CD4-positive, alpha-beta T cell treated with Interleukin-6 for 4 hours (primary cell): ENCODE measurements at places on chromosomes 4 and X.

GRCh38 chr4:67204441-67204840, 340.9 kb downstream of the CENPC start:
- DNase-seq = no peak

GRCh38 chrX:45434231-45434630, 233.6 kb upstream of the DIPK2B start:
- no peak for DNase-seq

- no peak for DNase-seq
These were observed 24.4 kb downstream of the SYAP1 start for GRCh38 chrX:16743604-16744325.

GRCh38 chr4:152009983-152010709, 249.3 kb upstream of the GATB start:
- no peak for DNase-seq

- DNase-seq = no peak
These were observed 55.9 kb upstream of the LEF1 start for GRCh38 chr4:108224611-108225053.

DNA sequence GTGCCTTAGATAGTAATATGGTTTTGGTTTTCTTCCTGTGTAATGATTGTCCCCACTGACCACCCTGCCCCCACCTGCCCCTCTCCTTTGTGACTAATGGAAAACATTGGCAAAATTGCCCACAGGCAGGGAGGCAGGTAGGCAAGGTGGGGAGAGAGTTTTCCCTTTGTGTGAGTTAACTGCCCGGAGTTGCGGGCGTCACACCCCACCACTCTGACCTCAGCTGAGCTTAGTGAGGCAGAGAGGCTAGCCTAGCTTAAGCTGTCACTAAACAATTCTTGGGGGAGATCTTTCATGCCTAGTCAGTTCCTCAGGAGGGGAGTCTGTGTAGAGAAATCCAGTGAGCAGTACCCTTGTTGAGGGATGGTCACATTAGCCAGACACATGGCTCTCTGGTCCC, 245.3 kb downstream of the BCOR start:
- DNase-seq = no peak

GRCh38 chr4:14787894-14788293, 214.4 kb upstream of the CPEB2 start:
- DNase-seq = no peak

DNA sequence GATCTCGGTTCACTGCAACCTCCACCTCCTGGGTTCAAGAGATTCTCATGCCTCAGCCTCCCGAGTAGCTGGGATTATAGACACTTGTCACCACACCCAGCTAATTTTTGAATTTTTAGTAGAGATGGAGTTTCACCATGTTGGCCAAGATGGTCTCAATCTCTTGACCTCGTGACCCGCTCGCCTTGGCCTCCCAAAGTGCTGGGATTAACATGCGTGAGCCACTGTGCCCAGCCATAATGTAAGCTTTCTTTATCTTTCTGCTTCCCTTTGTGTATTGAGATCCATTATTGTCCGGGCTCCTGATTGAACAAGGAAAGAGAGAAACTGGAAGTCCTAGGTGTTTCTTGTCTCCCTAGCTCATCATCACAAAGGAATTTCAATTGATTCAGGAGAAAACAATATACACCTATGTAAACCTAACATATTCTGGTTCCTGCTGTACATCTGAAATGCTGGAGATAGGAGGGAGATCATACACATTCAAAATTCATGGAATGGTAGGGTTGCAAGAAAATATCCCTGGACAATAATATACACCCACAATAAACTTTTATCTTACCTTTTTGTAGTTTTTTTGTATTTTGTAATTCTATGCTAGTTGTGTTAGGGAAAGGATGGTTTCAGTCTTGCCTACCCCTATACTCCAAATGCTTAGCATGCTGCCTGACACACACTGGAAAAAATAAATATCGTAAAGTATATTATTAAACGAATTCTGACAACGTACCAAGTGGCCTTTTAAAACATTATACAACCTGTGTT, 194.4 kb upstream of the HS3ST1 start:
- no peak for DNase-seq

GRCh38 chr4:61500883-61501282, 300.8 kb downstream of the ADGRL3 start:
- no peak for DNase-seq

DNA sequence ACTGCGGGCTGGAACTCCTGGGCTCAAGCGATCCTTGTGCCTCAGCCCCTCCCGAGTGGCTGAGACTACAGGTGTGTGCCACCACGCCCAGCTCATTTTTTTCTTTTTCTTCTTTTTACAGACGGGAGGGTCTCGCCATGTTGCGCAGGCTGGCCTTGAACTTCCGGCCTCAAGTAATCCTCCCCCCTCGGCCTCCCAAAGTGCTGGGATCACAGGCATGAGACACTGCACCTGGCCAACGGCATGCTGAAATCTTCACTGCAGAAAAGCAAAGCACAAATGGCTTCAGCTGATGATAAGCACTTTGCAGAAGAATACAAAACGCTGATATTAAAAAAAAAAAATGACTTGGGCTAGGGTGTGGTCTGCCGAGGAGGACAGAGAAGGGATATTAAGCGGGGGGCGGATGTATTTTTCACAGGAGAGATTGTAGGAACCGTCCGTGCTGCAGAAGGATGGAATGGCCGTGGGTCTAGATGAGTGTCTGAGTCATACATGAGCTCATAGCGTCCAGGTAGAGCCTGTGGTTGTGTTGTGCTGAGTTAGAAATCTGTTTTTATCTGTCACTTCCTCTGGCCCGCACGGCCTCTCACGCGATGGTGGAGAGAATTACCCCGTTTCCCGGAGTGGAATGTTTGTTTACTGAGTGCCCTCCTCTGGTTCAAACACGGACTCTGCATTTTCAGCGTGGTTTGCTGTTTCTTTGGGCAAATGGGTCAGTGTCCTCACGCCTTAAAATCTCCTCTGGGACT, 8.5 kb upstream of the AKAP17A start:
- DNase-seq = peak; percentile 77

- no peak for DNase-seq
These were observed 432.6 kb downstream of the INPP4B start for GRCh38 chr4:142413485-142413884.

DNA sequence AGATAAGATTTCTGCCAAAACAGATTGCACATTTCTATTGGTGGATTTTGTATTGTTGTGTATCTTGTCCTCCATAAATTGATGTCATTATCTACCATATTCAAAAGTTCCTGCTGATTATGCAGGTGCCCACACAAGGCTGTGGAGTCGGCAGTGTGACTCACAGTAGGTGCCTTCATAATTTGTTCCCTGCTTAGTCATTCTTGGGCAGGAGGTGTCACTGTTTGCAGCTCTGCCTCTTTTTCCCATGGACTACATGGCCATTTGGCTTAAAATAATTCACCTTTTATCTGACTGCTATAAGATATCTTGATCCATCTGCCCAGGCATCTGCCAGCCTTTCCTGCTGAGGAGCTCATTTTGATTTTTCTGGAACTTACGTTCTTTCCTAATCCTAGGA, 33.6 kb upstream of the ENPEP start:
- no peak for DNase-seq

DNA sequence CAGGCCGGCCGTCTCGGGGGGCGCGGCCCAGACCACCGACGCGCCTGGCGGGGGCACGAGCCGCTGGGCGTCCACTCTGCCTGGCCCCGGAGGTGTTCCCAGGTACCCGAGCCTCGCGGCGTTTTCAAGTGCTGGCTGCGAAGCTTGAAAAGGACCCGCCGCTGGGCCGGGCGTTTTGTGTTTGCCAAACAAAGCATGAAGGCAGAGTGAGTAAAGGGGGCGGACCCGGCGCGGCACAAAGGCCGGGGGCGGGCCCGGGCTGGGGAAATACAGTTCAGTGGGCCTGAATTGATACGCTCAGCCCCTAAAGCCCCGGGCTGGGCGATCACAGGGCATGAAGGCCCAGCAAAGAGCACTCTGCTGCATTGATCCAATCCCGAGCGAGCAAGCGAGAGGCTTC, 65.4 kb downstream of the SOX3 start:
- DNase-seq = no peak

DNA sequence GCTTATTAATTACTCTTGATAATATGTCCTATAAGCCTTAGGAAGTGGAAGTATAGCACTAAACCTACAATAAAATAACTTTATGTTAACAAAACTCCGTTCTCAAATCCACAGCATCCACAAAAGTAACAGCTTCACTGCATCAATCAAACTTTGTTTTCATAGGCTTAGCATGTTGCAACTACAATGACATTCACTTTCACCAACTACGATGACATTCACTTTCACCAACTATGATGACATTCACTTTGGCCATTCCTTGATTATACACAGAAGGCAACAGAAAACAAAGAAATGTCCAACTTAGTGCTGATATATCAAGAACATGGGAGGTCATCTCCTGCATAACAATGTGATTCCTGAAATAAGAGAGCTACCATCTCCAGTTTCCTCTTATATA, 44.3 kb downstream of the FBXL5 start:
- DNase-seq = no peak

GRCh38 chr4:6761649-6762615, 20.6 kb upstream of the KIAA0232 start:
- DNase-seq = peak; percentile 65

DNA sequence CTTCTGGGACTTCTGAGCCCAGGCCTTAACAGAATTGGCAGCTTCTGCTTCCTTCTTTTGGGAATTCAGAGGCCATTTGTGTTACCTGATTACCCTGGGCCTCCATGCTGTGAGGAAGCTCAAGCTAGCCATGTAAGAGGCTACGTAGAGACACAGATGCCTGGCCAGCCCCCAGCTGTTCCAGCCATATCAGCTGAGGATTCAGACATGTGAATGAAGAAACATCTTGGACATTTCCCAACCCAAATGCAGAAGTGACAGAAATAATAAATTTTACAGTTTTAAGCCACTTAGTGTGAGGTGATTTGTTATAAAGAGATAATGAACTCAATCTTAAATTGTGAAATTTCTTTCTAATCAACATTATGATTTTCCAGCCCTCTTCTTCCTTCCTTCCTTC, 18.7 kb upstream of the ZNF827 start:
- DNase-seq = no peak

DNA sequence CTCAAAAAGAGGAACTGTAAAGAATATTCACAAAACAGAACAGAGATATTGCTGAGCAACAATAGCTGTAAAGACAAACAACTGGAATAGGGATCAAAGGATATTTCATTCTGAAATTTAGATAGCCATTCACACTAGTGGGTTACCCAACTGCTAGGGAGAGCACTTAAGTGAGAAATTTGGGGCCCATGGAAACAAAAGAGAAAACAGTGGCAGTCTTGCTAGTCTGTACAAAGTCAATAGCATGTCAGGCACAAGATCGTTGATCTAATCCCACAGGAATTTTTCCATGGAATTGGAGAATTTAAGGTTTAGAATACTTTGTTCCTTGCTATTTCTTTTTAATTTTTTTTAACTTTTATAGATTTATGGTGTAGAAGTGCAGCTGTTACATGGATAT, 467.0 kb downstream of the PCDH18 start:
- DNase-seq = no peak

DNA sequence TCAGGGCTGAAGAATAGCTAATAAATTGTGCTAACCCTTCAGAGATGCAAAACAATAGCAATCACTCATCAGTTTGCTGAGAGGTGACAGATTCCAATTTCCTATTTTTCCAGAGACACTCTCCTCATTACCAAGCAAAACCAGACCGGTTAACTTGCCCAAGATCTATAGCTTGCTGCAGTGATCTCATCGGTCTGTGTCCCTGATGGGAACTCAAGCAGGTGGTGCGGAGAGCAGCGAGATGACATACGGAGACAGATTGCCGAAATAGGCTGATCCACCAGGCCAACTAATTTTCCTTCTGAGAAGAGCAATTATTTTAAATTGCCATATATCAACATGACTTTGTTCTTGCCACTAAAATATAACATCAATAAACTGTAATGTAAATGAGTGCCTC, 10.5 kb upstream of the DCHS2 start:
- no peak for DNase-seq

DNA sequence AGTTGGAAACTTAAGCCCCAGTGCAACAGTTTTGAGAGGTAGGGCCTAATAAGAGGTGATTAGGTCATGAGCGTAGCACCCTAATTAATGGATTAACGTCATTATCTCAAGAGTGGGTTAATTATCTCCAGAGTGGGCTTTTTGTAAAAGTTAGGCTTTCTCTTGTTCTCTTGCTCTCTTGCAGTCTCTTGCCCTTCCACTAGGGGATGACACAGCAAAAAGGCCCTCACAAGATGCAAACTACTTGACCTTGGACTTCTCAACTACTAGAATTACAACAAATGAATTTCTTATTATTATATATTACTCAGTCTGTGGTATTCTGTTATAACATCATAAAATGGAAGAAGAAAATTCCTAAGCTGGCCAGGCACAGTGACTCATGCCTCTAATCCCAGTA, 22.1 kb upstream of the NDST3 start:
- no peak for DNase-seq

- DNase-seq = no peak
These were observed 270.8 kb downstream of the GRIA3 start for GRCh38 chrX:123454712-123455431.

GRCh38 chrX:150303386-150304097, 59.6 kb upstream of the MAMLD1 start:
- no peak for DNase-seq

- no peak for DNase-seq
These were observed 260.6 kb downstream of the TRIML1 start for GRCh38 chr4:188399834-188400233.

DNA sequence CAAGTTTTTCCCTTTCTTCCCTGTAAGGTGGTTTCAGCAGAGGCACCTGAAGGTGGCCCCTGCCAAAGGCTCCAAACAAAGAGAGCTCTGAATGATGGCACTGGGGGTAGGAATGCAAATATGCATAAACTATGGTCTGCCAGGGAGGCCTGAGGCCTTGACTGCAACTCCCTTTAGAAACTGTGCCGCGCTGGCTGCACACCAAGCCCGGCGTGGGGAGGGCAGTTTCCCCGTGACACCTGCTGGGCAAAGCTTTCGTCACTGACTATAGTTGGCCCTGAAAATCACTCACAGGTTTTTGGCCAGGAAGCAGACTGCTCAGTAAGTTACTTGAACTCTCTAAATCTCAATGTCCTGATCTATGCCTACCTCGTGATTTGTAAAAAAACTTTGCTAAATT, 97.8 kb upstream of the ATOH1 start:
- no peak for DNase-seq

DNA sequence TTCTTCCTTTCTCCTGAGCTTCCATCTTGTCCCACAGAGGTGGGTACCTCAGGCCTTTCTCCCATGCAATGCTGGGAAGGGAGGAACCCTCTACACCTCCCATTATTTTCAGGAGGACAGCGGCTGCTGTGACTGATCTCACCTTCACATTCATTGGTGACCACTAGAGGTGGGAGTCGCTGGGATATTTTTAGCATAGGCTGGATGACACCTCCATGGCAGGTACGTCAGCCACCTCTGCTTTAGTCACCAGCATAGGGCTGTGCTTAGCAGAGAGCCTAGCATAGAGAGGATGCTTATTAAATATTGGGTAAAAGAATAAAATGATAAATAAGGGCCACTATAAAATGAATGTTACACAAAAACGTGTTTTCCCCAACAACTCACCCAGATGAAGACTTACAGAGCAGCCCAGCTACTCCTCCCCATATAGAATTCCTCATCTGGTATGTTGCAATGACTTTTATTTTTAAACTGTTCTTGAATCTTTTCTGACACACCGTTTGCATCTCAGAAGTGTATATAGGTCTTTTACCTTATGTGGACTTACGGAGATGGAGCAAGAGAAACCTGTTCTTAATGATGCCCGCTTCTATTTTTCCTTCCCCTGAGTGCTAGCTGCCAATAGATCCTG, 60.9 kb upstream of the SORBS2 start:
- DNase-seq = no peak
